ENCODE measurements at places on chromosomes 16 and 17.

DNA sequence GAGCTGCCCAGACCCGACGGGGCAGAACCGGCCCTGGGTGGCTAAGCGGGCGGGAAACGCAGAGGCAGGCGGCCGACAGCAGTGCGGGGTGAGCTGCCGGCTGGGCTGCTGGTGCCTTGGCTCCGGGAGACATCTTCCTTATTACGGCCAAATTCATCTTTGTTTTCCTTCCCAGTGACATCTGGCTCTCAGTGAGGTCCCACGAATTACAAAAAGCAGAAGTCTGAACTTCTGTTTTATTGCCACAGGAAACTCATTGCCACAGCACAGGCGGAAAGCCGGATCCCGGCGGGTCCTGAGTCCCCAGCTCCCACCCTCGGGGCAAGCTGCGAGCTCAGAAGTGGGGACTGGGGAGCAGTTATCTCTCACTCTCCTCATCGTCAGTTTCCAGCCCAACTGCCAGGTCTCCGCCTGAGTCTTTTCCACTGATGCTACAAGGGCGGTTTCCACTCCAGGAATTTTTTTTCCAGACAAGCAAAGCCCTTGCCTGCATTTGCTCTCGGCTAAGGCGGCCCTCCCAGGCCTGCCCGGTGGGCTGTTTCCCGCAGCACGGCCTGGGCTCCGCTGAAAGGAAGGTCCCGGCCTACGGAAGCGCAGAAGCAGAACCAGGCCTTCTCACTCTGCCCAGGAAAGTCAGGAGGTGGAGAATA, 40.3 kb downstream of the CBFA2T3 start:
- no peak for DNase-seq

- no peak for DNase-seq
Observed at GRCh38 chr17:47800686-47801085, 20.9 kb downstream of the OSBPL7 start.

GRCh38 chr16:68658341-68658973, 13.3 kb downstream of the CDH3 start:
- DNase-seq, result peak; percentile 80

- DNase-seq, result no peak
Observed at GRCh38 chr16:88971371-88972097, 5.5 kb downstream of the CBFA2T3 start.

- no peak for DNase-seq
Observed at GRCh38 chr16:88763502-88764053, 21.4 kb downstream of the PIEZO1 start.

- DNase-seq, result no peak
Observed at GRCh38 chr17:54007855-54008254, 185.1 kb downstream of the KIF2B start.

- DNase-seq, result no peak
Observed at GRCh38 chr16:3112881-3113574, 642 bp downstream of the ZNF205 start.

DNA sequence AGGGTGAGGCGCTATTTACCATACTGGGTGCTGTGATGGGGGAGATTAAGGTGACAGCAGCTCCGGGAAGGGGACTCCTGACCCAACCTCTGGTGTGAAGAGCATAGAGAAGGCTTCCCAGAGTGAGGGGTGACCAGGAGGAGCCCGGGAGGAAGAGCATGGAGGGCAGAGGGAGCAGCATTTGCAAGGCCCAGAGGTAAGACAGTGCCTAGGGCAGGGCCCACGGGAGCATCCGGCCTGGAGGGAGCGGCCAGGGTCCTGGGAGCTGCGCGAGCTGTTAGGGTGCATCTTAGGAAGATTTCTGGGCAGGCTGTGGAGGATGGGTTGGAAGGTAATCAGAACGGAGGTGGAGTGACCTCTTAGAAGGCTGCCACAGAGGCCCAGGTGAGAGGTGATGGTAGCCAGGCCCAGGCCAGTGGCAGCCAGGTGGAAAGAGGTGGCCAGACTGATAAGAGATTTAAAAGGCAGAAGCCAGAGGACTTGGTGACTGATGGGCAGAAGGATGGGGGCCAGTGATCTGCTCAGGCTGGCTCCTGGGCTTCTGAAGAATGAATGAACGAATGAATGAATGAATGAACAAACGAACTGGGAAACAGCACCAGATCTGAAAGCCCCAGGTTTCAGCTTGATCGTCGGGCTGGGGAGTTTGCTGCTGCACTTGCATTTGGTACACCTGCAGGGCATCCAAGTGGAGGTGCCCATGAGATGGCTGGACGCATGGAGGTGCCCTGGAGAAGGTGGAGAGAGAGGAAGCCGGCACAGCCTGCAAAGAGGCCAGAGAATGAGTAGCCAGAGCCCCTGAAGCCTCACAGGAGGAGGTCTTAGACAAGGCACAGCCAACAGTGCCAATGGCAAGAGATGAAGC, 13.0 kb upstream of the TMEM92 start:
- no peak for DNase-seq

DNA sequence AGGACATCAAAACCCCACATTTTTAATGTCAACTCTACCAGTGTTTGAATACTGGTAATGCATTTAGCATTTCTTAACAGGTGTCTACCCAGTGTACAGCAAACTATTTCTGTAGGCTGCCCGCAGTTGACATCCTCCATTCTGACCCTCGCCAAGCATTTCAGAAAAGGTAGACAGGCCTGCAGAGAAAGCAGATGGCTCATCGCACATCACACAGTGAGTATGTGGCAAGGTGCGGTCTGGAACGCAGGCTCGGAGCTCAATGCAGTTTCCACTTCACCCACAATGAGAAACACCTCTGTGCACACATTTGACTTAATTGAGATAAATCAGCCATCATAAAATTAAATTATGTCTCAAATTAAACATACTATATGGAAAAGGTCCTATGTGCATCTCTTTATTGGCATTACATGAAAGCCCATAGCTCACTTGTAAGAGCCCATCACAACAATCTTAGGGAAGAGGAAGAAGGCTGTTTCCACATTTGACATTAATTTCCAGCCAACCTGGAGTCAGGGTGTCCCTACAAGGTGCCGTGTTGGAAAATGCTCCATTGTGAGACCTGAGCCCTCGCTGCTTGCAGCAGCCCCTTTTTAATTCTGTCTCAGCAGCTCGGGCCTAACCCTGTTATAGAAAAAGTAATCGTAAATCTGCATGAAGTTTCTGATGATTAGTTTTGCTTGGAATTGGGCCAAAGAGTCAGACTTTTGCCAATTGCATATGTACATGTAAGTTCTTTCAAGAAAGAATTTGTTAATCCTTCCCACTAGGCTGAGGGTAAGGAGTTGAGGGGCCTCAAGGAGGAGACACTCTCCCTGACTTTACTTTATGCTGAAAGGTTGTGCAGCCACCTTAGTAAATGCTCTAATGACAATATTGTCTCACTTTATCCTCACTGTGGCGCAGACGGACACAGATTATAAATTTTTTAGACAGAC, 378.7 kb upstream of the DYNLRB2 start:
- DNase-seq, result no peak

DNA sequence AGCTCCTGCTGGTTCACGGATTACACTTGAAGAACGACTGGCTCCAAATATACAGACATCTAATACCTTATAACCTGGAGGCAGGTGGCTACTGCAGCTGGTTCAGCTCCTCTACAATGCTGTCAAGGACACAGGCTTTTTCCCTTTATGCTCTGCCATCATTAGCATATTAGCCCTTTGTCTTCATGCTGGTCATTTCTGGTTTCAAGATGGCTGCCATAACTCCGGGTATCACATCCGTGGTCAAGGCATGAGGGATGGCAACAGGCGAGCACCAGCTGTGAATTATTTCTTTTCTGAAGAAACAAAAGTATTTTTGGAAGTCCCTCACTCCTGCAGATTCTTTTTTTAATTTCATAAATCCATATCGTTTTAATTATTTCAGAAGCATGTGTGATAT, 124.3 kb upstream of the MED13 start:
- DNase-seq, result no peak

DNA sequence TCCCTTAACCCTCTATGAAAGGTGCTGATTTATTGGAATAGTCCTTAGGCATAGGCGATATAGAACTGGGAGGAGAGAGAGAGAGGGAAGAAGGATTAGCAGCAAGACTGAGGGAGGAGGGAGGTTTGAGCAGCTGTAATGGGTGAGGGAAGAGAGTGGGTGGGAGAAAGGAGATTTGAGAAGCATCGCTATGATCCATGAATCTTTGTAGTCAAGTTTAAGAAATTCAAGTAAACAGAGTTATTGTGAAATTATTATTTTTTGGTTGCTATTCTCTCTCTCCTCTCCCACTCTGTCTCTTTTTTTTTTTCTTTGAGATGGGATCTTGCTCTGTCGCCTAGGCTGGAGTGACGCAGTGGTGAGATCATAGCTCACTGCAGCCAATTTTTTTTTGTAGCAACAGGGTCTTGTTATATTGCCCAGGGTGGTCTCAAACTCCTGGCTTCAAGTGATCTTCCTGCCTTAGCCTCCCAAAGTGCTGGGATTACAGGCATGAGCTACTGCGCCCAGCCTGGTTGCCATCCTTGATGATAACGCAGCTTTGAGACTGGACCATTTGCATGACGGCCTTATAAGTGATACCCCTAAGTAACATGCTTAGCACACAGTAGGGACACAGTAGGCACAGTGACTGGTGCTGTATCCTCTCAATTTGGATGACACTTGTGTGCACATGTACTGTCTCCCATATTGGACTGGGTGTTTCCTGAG, 21.0 kb upstream of the TNS4 start:
- peak; percentile 40 for DNase-seq

DNA sequence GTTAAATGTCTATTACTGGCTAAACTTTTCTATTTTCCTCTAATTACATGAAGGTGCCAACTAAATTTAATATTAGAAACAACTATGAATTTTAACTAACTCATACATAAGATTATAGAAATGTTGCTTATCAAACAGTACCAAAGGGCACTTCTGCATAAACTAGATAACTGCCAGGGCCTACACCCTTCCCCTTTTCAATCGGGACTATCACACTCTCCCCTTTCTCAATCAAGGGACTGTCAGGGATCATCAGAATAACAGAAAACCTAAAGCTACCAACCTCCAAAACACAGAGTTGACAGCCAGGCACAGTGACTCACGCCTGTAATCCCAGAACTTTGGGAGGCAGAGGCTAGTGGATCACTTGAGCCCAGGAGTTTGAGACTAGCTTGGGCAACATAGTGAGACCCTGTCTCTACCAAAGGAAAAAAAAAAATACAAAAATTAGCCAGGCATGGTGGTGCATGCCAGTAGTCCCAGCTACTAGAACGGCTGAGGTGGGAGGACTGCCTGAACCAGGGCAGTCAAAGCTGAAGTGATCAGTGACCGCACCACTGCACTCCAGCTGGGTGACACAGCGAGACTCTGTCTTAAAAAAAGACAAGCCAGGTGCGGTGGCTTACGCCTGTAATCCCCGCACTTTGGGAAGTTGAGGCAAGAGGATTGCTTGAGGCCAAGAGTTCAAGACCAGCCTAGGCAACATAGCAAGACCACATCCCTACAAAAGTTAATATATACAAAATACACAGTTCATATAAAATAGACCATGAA, 3.2 kb upstream of the PHLPP2 start:
- DNase-seq, result no peak

- DNase-seq, result no peak
Observed at GRCh38 chr16:56362706-56363105, 62.6 kb downstream of the AMFR start.

- no peak for DNase-seq
Observed at GRCh38 chr16:67764158-67764667, 42.1 kb downstream of the RANBP10 start.

DNA sequence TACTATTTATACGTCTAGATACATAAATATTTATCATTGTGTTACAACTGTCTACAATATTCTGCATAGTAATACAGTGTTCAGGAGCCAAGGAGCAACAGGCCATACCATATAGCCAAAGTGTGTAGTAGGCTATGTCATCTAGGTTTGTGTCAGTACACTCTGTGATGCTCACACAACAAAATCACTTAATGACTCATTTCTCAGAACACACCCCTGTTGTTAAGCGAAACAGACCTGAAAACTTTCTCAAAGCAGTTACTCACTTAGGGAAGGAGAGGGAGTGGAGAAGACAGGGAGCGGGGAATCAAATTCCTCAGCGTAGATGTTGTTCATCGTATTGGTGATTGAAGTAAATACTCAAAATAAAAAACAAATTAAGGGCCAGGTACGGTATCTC, 269.5 kb downstream of the STX8 start:
- no peak for DNase-seq

GRCh38 chr17:66978514-66979061, 14.1 kb downstream of the CACNG4 start:
- DNase-seq, result no peak

DNA sequence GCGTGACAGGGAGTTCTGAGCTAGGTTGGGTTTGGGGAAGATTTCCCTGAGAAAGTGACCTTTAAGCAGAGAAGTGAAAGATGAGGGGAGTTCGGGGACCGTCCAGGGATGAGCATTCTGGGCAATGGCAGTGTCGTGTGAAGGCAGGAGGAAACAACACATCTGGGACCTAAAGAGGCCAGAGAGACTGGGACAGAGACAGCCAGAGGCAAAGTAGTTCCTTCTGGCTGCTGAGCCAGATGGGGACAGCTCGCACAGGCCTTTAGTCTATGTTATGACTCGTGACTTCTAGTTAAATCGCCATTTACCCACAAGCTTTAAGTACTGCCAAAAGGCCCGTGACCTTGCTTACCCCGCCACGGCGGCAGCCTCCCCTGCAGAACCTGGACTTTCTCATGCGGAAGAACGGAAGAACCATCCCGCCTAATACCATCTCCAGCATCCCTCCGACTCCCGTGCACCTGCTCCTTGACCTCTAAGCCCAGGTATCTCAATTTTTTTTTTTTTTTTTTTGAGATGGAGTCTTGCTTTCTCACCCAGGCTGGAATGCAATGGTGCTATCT, 8.5 kb upstream of the MED11 start:
- no peak for DNase-seq

DNA sequence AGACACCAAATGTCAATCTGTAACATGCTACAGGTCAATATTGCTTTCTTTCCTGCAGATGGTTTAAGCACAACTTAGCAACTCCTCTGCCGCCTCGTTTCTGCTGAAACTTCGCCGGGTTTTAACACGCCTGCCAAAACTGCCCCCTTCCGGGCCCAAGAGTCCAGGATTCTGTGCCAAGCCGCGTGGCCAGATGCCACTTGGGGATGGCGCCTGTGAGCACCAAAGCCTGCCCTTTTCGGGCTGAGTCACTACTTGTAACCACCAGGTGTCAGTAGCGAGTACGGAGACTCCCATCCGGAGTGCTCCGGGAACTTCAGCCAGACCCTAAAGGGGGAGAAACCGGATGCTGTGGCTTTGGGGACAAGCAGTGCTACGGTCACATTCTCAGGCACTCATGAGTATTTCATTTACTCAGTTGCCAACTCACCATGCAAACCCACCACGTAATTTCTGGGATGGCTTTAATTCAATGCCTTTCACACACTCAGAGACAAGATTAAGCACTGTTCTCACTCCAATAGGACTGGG, 7.8 kb downstream of the PMP22 start:
- DNase-seq, result peak; percentile 89
